ENCODE measurements at places on chromosomes 11 and 22. TPM values are rescaled to one million over a fixed set of nuclear protein-coding genes. Genes with fewer than 3 reads are reported as not detected.

GRCh38 chr11:100929377-100929776 lies 200.2 kb downstream of the PGR start:
- no peaks in the 10 kb centered on the region for H3K4me1 ChIP-seq
- no peak overlapping the region for H3K27ac ChIP-seq
- H3K27me3 ChIP-seq: no peaks in the 10 kb centered on the region
- no peaks in the 10 kb centered on the region for H3K36me3 ChIP-seq
- no peak overlapping the region for H3K4me3 ChIP-seq

GRCh38 chr11:95375886-95376285 lies 144.9 kb upstream of the SESN3 start:
- H3K36me3 ChIP-seq: no peaks in the 10 kb centered on the region
- no peak overlapping the region for H3K4me3 ChIP-seq
- H3K27me3 ChIP-seq: no peaks in the 10 kb centered on the region

DNA sequence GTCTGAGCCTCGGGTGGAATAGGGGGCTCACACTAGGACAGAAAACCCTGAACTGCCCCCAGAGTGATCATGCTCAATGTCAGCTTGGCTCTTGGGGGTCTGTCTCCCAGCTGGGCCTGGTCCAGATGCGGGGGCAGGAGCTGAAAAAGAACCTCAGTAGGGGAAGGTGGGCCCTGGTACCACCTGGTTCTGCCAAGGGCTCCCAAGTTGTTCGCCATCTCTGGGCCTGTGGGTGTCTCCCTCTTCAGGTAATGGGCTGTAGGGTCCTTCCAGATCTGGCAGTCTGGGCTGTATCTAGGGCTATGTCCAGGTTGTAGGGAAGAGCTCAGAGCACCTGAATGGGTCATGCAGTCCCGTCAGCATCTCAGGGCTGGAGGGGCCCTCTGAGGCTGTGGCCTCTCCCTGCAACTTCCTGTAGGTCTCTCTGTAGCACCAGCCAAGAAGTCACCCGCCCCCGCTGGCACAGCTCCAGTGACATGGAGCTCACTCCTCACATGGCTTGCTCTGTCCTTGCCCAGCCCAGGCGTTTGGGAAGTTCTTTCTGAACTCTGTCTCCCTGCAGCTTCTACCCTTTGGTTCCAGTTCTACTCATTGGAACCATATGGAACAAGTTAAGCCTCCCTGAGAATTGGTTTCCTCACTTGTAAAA lies 33.0 kb upstream of the SOX10 start:
- H3K36me3 ChIP-seq: no peaks in the 10 kb centered on the region
- no peak overlapping the region for H3K27ac ChIP-seq
- DNase-seq: peak; percentile 85
- H3K27me3 ChIP-seq: no peaks in the 10 kb centered on the region
- H3K4me1 ChIP-seq: no peaks in the 10 kb centered on the region

- no peak for DNase-seq
- H3K27me3 ChIP-seq: no peaks in the 10 kb centered on the region
- no peaks in the 10 kb centered on the region for H3K36me3 ChIP-seq
- no peak overlapping the region for H3K27ac ChIP-seq
- H3K4me3 ChIP-seq: no peak overlapping the region
These were observed 41.2 kb downstream of the IGLL5 start for GRCh38 chr22:22928666-22929380.

- H3K36me3 ChIP-seq: no peaks in the 10 kb centered on the region
- no peak overlapping the region for H3K27ac ChIP-seq
- no peaks in the 10 kb centered on the region for H3K27me3 ChIP-seq
- DNase-seq: no peak
- no peaks in the 10 kb centered on the region for H3K4me1 ChIP-seq
- peak overlapping the region; percentile 90 for H3K4me3 ChIP-seq
These were observed 1.7 kb downstream of the UVRAG start for GRCh38 chr11:75816561-75817239.

GRCh38 chr11:12769834-12770345 lies 95.7 kb downstream of the TEAD1 start:
- H3K4me1 ChIP-seq: peaks cover 9% of the 10 kb centered on the region
- H3K4me3 ChIP-seq: no peak overlapping the region
- H3K36me3 ChIP-seq: peaks cover 3% of the 10 kb centered on the region
- DNase-seq: no peak
- H3K27me3 ChIP-seq: no peaks in the 10 kb centered on the region
- H3K27ac ChIP-seq: no peak overlapping the region

DNA sequence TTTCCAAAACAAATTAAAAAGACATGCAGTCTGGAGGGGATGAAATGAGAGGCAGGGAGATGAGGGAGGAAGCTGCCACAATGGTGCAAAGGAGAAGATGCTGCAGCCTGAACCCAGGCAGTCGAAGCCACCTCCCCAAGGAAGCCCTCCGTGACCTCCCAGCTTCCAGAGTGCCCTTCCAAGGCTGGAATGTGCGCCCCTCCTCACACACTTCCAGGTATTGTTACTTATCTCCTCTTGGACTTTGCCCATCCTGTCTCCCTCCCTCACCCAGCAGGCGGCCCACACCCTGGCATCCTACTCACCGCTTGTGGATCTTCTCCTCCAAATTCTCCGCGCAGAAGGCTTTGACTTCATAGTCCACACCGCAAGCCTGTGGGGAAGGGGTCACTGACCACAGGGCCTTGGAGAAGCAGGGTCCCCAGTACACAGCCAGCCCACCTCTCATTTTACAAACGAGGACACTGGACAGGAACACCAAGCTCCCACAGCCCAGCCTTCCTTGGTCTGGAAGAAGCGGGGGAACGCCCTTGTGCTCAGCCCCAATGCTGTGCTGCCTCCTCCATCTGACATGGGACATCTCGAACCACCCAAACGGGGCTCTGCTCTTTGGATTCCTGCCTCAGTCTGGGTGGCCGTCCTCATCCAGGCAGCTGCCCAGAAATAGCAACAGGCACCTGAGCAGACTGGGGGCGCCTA lies 40.3 kb downstream of the TPBGL start:
- peaks cover 7% of the 10 kb centered on the region for H3K36me3 ChIP-seq
- H3K27me3 ChIP-seq: no peaks in the 10 kb centered on the region
- DNase-seq: peak; percentile 41
- no peak overlapping the region for H3K27ac ChIP-seq
- H3K4me1 ChIP-seq: no peaks in the 10 kb centered on the region
- H3K4me3 ChIP-seq: no peak overlapping the region

GRCh38 chr11:61602775-61603569 lies 22.1 kb upstream of the SYT7 start:
- H3K4me3 ChIP-seq: no peak overlapping the region
- H3K27ac ChIP-seq: no peak overlapping the region
- H3K27me3 ChIP-seq: no peaks in the 10 kb centered on the region
- DNase-seq: no peak
- H3K36me3 ChIP-seq: no peaks in the 10 kb centered on the region

DNA sequence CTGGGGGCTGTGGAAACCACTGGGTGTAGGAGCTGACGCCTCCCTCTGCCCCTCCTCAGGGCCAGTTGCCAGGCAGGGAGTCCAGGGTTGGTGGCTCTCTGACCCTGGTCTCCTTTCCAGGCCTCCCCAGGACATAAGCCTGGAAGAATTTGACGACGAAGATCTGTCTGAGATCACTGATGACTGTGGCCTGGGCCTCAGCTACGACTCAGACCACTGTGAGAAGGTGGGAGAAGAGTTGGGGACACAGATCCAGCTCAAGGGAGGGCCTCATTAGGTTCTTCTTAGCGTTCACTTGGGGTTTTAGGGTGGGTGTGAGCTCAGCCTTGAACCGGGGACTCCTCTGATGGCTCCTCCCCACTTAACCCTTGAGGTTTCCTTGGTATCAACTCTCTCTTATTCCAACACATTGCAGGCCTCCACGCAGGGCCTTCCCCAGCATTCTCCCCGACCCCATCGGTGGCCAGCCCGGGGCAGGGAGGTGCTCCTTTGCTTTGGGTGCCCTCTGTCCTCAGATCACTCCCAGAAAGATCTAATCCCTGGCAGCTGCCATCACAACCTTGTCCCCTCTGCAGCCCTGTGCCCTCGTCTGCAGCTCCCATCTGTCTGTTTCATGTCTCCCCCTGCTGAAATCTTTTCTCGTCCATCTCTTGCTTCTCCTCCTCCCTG lies 1.2 kb downstream of the MAPK8IP2 start:
- peaks cover 6% of the 10 kb centered on the region for H3K27me3 ChIP-seq
- H3K36me3 ChIP-seq: no peaks in the 10 kb centered on the region
- H3K4me3 ChIP-seq: no peak overlapping the region
- peak; percentile 6 for DNase-seq

DNA sequence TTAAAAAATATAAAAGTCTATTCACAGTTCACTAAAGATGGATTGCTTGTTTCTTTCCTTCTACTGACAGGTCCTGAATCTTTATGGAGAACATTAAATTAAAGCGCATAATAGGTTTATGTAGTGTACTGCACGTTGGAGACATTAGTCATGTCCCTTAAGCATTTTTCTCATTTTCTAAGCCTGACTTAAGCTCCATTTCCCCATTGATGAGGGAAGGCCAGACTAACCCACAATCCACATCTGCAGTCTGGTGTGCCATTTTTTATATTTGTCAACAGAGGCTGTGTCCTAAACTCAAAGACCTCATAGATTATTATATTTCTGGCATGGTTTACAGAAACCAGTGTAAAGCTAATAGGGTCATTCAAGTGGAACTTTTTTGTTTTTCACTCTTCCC lies 39.9 kb downstream of the CADM1 start:
- H3K4me1 ChIP-seq: no peaks in the 10 kb centered on the region
- no peaks in the 10 kb centered on the region for H3K36me3 ChIP-seq
- no peak overlapping the region for H3K27ac ChIP-seq
- no peak overlapping the region for H3K4me3 ChIP-seq
- no peaks in the 10 kb centered on the region for H3K27me3 ChIP-seq
- DNase-seq: no peak

DNA sequence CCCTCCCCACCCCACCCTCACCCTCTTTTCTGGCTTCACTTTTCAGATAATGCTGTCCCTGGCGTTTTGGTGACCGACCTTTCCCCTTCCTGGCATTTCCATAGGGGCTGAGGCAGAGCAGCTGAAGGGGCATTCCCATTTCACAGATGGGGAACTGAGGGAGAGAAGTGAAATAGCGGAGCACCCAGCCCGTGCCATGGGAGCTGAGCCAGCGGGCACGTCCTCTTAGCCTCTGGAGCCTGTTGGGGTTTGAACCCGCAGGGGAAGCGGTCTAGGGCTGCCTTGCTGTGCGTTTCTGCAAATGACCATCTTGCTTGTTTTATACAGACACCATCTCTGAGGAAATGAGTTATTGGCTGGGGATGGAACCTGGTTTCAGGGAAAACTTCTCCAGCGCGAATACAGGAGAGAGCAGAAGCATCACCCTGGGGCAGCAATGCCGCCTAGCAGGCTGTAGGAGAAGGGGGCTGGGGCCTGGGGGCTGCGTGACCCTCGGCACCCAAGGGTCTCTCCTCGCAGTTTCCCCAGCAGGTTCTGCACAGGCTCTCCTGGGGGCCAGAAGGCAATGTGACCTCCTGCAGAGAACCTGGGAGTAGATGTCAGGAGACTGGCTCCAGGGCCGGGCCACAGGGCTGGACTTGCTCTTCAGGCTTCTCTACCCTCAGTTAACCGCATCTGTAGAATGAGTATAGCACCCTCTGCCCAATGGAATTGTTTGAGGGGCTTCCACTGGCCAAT lies 1.5 kb downstream of the PTPRJ start:
- H3K36me3 ChIP-seq: no peaks in the 10 kb centered on the region
- no peaks in the 10 kb centered on the region for H3K27me3 ChIP-seq
- peak overlapping the region; percentile 89 for H3K4me3 ChIP-seq
- H3K27ac ChIP-seq: peak overlapping the region; percentile 93
- peaks cover 26% of the 10 kb centered on the region for H3K4me1 ChIP-seq
- peak; percentile 76 for DNase-seq

GRCh38 chr22:32849501-32849900 lies 48.0 kb downstream of the TIMP3 start:
- no peaks in the 10 kb centered on the region for H3K27me3 ChIP-seq
- no peaks in the 10 kb centered on the region for H3K4me1 ChIP-seq
- H3K27ac ChIP-seq: no peak overlapping the region
- H3K36me3 ChIP-seq: no peaks in the 10 kb centered on the region

DNA sequence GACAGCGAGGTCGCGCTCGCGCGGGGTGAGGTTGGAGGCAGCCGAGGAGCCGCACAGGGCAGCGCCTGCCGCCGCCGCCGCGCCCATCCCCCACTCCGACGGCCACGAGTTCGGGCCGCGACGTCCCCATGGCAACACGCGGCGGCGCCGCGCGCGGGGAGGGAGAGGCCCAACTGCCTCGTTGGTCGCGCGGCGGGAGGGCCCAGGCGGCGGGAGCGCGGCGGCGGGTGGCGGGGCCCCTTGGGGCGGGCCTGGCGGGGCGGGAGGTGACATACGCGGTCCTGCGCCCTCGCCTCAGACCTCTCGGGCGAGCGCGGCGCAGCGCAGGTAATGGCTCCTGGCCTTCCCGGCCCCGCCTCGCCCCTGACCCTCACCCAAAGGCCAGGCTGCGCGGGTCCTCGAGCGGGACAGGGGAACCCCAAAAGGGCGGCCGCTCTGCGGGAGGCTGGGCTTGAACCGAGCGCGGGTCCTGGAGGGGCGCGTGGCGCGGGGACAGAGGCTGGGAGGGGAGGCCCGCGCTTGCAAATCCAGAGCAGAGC lies at the start of gene DEUP1:
Gene DEUP1, plus strand, starts transcription at position 297 of the 539 bp plus-strand sequence. CDS start 1,518 bp downstream, outside the sequence.
- H3K27me3 ChIP-seq: no peaks in the 10 kb centered on the region
- peak; percentile 44 for DNase-seq
- H3K4me3 ChIP-seq: peak within 1 kb of the TSS; percentile 17
- no peaks in the 10 kb centered on the region for H3K4me1 ChIP-seq
- H3K27ac ChIP-seq: no peak within 1 kb of the TSS

DNA sequence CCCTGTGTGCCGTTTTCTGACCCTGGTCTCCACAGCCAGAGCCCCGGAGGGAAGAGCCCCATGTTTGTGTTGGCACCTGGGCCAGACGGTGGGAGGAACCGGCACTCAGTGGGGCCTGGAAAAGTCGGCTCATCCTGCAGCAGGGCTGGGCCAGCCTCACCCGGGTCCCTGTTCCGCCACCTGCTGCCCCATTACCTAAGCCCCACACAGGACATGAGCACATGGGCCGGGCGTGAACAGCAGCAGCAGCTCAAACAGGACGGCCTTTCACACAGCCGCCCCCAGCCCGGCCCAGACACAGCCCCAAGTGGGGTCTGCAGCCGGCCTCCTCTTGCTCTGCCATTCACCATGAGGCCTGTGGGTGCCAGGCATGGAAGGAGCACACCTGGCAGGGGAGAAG lies 302.4 kb downstream of the MN1 start:
- no peaks in the 10 kb centered on the region for H3K4me1 ChIP-seq
- no peaks in the 10 kb centered on the region for H3K36me3 ChIP-seq
- DNase-seq: no peak
- no peak overlapping the region for H3K27ac ChIP-seq
- no peaks in the 10 kb centered on the region for H3K27me3 ChIP-seq

Gene PITPNM1
- total RNA-seq: 21.3 TPM

Gene NPTXR
- 0.27 TPM for total RNA-seq

Gene OR8A1
- total RNA-seq: not detected

Gene OR9G1
- not detected for total RNA-seq

Gene PIH1D2
- total RNA-seq: 0.80 TPM

All from right lobe of liver (tissue), 6 donors.